ENCODE measurements at places on chromosomes 4 and X. TPM values are rescaled to one million over a fixed set of nuclear protein-coding genes. Genes with fewer than 3 reads are reported as not detected.

- DNase-seq = no peak
Observed at GRCh38 chr4:41509451-41509866, 28.5 kb upstream of the LIMCH1 start.

GRCh38 chr4:5545271-5545670, 163.1 kb downstream of the EVC2 start:
- DNase-seq = peak; percentile 36

DNA sequence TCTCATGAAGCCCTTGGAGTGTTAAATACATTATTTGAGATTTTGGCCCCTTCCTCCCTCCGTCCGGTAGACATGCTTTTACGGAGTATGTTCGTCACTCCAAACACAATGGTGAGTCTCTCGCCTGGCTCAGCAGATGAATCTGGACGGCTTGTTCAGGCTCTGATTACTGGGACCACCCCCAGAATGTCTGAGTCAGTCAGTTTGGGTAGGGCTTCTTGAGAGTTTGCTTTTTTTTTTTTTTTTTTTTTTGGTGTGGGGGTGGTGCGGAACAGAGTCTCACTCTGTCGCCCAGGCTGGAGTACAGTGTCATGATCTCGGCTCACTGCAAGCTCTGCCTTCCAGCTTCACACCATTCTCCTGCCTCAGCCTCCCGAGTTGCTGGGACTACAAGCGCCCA, 62.4 kb upstream of the MSANTD1 start:
- DNase-seq = no peak

- peak; percentile 11 for DNase-seq
Observed at GRCh38 chr4:142121448-142122350, 485.3 kb downstream of the IL15 start.

DNA sequence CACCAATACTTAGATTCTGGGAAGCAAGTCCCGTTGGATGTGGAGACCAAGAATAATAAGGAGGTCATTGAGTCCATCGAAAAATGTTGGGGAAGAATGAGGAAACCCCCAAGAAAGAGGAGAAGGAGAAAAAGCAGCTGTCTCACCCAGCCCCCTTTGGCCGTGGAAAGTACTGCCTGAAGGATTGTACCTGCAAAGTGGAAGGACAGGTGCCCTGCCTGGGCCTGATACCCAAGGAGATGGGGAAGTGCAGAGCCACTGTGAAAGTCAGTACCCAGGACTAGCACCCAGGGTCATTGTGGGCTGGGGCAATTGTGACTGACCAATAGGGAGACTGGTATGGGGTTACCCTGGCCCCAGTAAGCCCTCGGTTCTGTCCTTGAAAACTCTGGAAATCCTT, 13.8 kb upstream of the CFAP299 start:
- DNase-seq = no peak

CNGA1 gene
- total RNA-seq = not detected

FGB gene
- total RNA-seq = not detected

RBMXL3 gene
- not detected for total RNA-seq
